ENCODE measurements at places on chromosomes 2 and 18. TPM values are rescaled to one million over a fixed set of nuclear protein-coding genes. Genes with fewer than 3 reads are reported as not detected.

DPYSL5 gene
- total RNA-seq = not detected

PIK3C3 gene
- 99.3 TPM for total RNA-seq

LANCL1 gene
- 78.8 TPM for total RNA-seq

PRKAG3 gene
- total RNA-seq = not detected

KATNAL2 gene
- total RNA-seq = 14.3 TPM

CCDC148 gene
- total RNA-seq = 3.0 TPM

ESPNL gene
- total RNA-seq = 0.34 TPM

DNA sequence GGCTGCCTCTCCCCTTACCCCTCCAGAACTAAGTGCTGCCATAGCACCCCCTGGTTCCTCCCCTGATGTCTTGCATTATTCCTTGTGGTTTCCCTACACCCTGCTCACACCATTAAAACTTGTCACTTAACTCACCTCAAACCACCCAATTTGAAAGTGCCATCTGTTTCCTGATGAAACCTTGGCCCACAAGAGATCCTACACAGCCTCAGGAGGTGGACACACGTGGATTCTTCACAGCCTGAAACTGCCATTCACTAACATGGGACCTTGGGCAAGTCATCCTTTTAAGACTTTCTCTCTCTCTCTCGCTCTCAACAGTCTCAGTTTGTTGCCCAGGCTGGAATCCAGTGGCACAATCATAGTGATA lies 27.5 kb upstream of the FAM124B start:
- H3K27me3 ChIP-seq = no peaks in the 10 kb centered on the region
- H3K36me3 ChIP-seq = no peaks in the 10 kb centered on the region
- DNase-seq = no peak
- no peaks in the 10 kb centered on the region for H3K4me1 ChIP-seq
- no peak overlapping the region for H3K27ac ChIP-seq

DNA sequence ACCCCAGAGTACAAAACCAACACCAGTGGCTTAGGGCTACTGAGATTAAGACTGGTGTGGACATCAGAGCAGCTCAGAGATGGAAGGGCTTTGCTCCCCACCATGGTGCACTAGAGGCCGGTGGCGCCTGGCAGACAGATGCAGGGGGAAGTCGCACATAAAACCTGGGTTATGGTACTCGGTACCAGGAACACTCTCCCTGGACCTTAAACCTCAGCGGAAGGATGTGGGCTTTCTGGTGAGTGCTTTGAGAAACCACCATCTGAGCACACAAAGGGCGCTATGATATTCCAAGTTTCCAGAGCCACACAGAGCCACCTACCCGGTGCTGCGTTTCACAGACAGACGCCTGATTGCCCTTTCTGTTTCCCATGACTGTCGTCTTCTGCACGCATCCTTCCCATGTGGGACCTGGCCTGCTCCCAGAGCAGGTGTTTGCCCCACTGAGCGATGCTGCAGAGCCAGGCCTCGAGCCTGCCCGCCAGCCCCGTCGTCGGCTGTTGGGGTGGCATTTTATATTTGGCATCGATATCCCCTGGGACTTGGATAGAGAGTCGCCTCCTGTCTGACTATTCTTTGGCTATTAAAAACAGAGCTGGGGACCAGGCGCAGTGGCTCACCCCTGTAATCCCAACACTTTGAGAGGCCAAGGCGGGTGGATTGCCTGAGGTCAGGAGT lies 89.5 kb upstream of the ODC1 start:
- no peaks in the 10 kb centered on the region for H3K27me3 ChIP-seq
- no peaks in the 10 kb centered on the region for H3K4me1 ChIP-seq
- no peaks in the 10 kb centered on the region for H3K36me3 ChIP-seq
- no peak for DNase-seq

DNA sequence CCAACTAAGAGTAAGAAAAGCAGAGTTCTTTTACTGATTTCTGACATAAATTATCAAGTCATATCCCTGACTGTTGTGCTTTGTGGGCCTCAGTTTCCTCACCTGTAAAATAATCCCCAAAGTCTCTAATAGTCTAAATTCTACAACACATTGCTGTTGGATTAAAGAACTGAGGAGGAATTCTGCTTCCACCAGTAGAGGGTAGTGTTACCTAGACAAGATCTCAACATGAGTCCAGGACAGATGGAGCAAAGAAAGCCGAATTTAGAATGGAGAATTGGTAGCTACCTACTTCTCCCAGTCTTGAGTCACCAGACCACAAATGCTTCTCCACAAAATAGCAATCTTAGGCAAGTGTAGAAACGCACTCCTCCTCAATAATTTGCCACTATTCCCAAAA lies 462.5 kb upstream of the FSHR start:
- H3K27ac ChIP-seq = no peak overlapping the region
- no peaks in the 10 kb centered on the region for H3K27me3 ChIP-seq
- H3K4me1 ChIP-seq = no peaks in the 10 kb centered on the region
- DNase-seq = no peak
- H3K36me3 ChIP-seq = no peaks in the 10 kb centered on the region
- no peak overlapping the region for H3K4me3 ChIP-seq

DNA sequence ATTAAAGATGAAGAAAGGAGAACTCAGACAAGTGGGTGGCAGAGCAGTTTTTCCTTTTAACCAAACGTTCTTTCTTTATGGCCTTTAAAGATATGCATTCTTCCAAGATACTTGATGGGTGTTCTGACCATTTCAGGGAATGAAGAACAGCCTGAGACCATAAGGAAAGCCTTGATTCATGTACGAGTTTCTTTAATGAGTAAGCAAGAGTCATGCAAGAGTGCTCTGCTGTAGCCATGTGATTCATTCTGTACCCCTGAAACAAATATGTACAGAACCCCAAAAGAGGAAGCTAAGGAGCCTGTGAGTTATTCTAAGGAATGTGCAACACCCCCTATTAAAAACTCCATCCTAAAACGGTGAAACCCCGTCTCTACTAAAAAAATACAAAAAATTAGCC lies 372.8 kb downstream of the MTX2 start:
- no peak overlapping the region for H3K27ac ChIP-seq
- H3K27me3 ChIP-seq = no peaks in the 10 kb centered on the region
- no peaks in the 10 kb centered on the region for H3K36me3 ChIP-seq
- H3K4me1 ChIP-seq = peaks cover 4% of the 10 kb centered on the region

- DNase-seq = peak; percentile 81
- H3K4me3 ChIP-seq = peak within 1 kb of the TSS; percentile 51
- H3K4me1 ChIP-seq = no peaks in the 10 kb centered on the region
- H3K27ac ChIP-seq = peak within 1 kb of the TSS; percentile 99
These were observed at the start of gene HOXD9 for GRCh38 chr2:176122683-176123410. TSS of gene HOXD9 (plus strand) at chr2:176122719. CDS start at chr2:176122769, 50 bp downstream.

DNA sequence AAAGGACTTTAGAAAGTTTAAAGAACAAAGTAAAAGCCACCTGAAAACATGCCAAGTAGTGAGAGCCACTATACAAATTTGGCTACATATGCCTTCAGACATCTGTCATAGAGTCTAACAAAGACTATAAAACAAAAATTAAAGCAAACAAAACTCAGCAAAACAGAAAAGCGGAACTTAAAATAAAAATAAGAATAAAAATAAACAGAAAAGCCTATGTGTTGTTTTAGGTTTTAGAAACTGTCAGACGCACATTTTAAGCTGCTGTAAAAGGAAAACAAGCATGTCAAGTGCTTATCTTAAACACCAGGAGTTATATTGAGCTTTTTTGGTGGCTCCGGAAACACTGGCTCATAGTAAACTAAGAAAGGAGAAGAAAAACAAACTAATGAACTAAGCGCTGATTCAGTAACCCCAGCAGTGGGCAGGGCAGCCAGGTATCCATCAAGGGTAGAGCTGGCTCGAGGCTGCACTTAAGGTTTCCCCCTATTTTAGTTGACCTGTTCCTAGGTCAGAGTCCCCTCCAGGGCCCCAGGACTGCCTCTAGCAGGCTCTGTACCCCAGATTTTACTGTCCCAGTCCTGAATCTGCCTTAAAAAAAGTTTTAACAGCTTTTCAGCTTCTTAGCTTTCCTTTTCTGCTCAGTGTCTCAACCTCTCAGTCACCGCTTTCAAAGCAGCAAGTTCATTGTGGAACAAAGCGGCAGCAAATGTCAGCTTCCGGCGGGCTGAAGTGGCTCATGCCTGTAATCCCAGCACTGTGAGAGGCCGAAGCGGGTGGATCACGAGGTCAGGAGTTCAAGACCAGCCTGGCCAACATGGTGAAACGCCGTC lies 15.4 kb upstream of the RMC1 start:
- H3K27ac ChIP-seq = peak overlapping the region; percentile 67
- no peak for DNase-seq
- peaks cover 6% of the 10 kb centered on the region for H3K4me1 ChIP-seq
- no peaks in the 10 kb centered on the region for H3K36me3 ChIP-seq
- no peaks in the 10 kb centered on the region for H3K27me3 ChIP-seq

GRCh38 chr2:167945660-167946368 lies 301.6 kb downstream of the STK39 start:
- H3K27me3 ChIP-seq = no peaks in the 10 kb centered on the region
- H3K36me3 ChIP-seq = no peaks in the 10 kb centered on the region
- H3K4me1 ChIP-seq = no peaks in the 10 kb centered on the region
- no peak for DNase-seq
- no peak overlapping the region for H3K27ac ChIP-seq

- no peak overlapping the region for H3K4me3 ChIP-seq
- H3K4me1 ChIP-seq = peaks cover 30% of the 10 kb centered on the region
- no peaks in the 10 kb centered on the region for H3K36me3 ChIP-seq
- H3K27ac ChIP-seq = peak overlapping the region; percentile 69
- DNase-seq = peak; percentile 68
These were observed 169.4 kb downstream of the SMAD7 start for GRCh38 chr18:48781163-48781987.

DNA sequence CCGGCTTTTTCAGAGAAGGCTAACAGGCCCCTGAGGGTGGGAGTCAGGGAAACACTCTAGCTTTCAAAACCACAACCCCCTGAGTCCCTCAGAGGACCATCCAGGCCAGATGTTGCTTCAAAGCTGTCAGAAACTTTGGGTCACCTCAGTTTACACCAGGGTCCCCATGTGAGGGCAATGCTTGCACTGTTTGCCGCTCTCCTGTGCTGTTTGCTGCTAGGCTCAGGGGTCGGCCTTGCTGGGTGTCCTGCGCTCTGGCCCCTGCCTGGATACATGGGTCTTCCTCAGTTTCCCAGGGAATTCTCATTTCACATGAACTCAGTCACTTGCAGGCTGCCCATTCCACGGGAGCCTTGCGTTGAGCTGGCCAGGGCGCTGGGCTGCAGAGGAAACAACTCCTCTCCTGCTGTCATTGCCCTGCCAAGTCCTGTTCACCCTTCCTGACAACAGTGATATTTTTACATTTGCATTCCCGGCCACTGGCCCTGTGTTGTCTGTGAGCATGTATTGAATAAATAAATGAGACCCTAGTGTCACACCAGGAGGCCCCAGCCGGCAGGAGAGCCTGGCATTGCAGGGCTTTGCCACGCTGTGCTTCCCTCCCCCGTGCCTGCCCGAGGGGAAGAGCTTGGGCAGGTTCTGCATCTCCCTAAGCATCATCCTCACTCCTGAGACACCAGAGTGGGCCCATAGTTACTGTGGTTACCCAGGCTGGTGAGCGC lies 73.2 kb upstream of the RAB6C start:
- no peaks in the 10 kb centered on the region for H3K36me3 ChIP-seq
- no peaks in the 10 kb centered on the region for H3K27me3 ChIP-seq
- H3K27ac ChIP-seq = no peak overlapping the region
- DNase-seq = no peak

DNA sequence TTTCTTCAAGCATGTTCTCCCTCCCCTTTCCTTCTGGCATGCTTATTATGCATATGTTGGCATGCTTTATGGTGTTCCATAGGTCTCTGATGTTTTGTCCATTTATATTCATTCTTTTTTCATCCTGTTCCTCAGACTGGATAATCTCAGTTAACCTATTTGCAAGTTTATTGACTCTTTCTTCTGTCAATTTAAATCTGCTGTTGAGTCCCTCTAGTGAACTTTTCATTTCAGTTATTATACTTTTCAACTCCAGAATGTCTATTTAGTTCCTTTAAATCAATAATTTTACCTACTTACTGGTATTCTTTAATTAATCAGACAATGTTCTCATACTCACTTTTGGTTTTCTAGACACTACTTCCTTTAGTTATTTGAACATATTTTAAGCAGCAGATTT lies 101.2 kb downstream of the GALNT14 start:
- no peak overlapping the region for H3K27ac ChIP-seq
- no peaks in the 10 kb centered on the region for H3K27me3 ChIP-seq
- no peak overlapping the region for H3K4me3 ChIP-seq
- no peak for DNase-seq

DNA sequence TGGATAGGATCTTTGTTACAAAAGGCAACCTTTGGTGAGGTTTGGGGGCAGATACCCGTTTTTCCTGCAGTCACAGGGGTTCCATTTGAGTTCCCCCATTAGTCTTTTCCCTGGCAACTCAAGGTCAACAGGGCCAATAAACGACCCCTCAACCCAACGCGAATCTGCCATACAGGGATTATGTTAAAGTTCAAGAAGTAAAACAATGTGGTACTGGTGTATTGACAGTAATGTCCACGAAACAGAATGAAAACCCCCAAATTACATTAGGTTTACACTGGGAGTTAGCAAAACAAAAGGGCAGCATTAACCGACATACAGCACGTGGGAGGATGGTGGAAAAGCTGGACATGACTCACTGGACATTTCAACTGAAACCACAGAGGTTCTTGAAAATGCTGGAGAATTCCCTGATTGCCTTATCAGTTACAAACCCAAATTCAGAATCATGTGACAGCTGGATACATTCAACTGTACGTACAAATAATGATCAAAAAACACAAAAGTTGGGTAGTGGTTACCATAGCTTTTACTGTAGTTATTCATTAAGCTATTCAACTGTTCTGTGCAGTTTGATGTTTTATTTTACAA lies 4.9 kb upstream of the IMP4 start:
- DNase-seq = no peak
- no peak overlapping the region for H3K4me3 ChIP-seq
- H3K27ac ChIP-seq = no peak overlapping the region
- H3K27me3 ChIP-seq = no peaks in the 10 kb centered on the region
- no peaks in the 10 kb centered on the region for H3K4me1 ChIP-seq
- no peaks in the 10 kb centered on the region for H3K36me3 ChIP-seq

- H3K4me1 ChIP-seq = peaks cover 4% of the 10 kb centered on the region
- no peaks in the 10 kb centered on the region for H3K36me3 ChIP-seq
- H3K27me3 ChIP-seq = no peaks in the 10 kb centered on the region
- no peak overlapping the region for H3K4me3 ChIP-seq
- DNase-seq = no peak
These were observed 54.0 kb upstream of the GPR75 start for GRCh38 chr2:53913721-53914120.

GRCh38 chr18:73881396-73881917 lies 266.2 kb downstream of the FBXO15 start:
- H3K4me3 ChIP-seq = no peak overlapping the region
- no peaks in the 10 kb centered on the region for H3K4me1 ChIP-seq
- no peaks in the 10 kb centered on the region for H3K36me3 ChIP-seq
- H3K27me3 ChIP-seq = no peaks in the 10 kb centered on the region
- no peak overlapping the region for H3K27ac ChIP-seq
- DNase-seq = no peak

GRCh38 chr2:217360781-217361482 lies 501.1 kb upstream of the TNP1 start:
- no peaks in the 10 kb centered on the region for H3K27me3 ChIP-seq
- DNase-seq = peak; percentile 43
- H3K27ac ChIP-seq = peak overlapping the region; percentile 87
- H3K4me3 ChIP-seq = no peak overlapping the region
- peaks cover 25% of the 10 kb centered on the region for H3K4me1 ChIP-seq

Measured in uterus (tissue), 4 donors.